Karpas-422 (cell line): ENCODE measurements at places on chromosomes 4 and X. TPM values are rescaled to one million over a fixed set of nuclear protein-coding genes. Genes with fewer than 3 reads are reported as not detected.

DNA sequence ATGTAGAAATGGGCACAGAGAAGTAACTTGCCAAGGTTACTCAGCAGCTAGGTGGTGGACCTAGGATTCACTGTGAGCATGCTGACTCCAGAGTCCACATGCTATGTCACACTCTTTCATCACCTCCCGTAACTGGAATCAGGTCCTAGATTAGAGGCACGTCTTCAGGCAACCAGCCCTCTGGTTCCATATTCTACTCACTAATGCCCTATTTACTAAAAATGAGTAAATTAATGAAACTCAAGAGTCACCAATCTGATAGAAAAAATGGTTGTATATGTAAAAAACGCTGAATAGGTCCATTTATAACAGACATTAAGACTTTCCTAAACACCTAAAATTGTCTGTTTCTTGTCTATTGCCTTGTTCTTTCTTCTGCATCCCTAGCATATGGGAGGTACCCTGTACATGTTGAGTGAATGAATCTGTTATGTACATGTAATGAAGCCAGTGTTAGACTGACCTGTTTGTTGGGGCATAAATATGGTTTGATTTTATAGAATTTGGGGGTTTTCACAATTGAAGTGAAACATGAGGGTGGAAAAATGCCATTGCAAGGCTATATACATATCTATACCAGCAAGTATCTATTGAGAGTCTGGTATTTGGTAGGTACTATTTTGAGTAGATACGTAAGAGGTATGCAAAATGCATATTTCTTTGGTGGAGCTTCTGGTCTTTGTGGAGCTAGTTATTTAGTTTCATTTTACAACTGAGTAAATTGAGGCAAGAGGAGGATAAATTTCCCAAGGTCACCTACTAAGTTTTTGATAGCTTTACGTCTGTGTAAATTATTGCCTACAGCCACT is 7.5 kb upstream of the RUFY3 start:
- DNase-seq: no peak

DNA sequence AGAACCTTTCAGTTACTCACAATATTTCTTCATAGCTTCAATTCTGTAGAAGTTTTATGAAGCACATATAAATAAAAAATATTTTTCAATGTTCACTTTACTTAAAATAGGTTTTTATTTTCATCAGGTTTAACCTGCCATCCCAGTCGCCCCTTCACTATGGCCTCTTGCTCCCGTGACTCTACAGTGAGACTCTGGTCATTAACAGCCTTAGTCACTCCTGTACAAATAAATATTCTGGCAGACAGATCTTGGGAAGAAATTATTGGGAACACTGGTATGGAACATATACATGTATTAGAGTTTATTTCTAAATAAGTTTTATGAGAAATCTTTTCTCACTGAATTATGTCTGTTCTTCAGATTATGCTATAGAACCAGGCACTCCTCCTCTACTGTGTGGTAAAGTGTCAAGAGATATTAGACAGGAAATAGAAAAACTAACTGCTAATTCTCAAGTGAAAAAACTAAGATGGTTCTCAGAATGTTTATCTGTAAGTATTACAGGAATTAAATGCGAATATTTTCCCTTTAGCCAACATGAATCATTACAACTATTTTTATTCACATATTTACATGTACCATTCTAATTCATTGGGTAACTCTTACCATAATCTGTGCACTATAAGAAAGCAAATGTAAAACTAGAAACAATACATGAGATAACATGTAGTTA is 45.6 kb downstream of the SPATA4 start:
- DNase-seq: no peak

GRCh38 chrX:11341274-11342201 is 48.3 kb downstream of the AMELX start:
- no peak for DNase-seq

DNA sequence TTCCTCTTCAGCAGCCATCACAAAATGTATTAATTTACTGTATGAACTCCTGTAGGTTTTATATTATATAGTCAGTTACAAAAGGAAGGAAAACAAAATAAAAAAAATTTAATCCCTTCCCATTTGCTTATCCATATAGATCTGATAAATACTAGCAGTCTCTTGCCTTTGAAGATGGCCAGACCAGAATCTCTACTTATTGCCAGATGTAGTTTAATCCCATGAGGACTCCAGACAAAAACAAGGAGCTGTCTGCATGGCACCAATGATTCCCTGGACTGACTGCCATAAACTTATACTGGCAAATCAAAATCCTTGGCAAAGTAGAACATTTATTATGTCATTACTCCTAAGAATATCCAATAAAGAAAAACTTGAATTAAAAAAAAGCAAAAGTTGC is 223.3 kb upstream of the MAB21L2 start:
- DNase-seq: no peak

GRCh38 chr4:85423431-85423830 is 51.5 kb upstream of the ARHGAP24 start:
- no peak for DNase-seq

GRCh38 chrX:138745196-138745595 is 33.7 kb upstream of the FGF13 start:
- DNase-seq: peak; percentile 86

DNA sequence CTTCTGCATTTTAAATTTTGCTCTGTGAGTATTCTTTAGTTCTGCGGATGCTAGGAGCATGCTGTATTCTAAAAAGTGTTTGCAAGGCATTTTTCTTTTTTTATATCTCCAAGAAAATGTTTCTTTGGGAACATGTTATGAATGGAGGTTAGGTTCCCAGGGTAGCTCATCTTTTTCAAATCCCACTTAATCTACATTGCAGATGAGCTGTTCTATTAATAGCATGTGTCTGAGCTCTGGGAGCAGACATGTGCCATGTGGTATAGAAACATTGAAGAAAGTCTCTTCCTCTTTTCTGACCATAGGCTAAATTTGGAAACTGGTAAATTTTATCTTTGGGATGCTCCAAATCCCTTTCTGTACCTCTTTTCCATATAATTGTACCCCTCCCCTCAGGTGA is 23.2 kb downstream of the DIAPH2 start:
- DNase-seq: no peak

- no peak for DNase-seq
These were observed 5.6 kb downstream of the PAK3 start for GRCh38 chrX:111101580-111101979.

DNA sequence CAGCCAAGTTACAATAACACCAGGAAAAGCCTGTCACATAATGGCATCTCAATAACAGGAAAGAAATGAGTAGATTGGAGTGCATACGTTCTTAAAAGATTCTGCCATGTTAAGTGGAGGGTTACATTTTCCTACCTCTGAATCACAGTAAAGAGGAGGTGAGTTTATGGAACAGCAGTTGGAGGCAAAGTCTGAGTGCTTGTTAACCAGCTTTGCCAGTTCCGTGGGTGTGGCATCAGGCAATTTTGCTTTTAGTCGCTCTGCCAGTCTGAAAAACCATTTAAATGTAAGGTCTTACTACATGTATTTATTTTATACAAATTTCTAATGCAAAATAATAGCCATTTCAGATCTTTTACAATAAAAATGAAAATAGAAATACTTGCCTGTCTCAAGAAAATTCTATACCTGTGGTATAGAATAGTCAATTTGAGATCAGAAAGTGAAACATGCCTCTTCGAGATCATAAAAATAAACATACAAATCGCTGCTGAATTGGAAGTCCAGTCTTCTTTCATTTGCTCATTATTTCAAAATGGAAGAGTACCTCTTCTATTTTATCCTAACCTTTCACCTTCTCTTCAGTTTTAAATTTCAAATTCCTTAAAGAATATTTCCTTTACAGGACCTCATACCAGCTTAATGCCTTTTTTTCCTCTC is 31.4 kb downstream of the GC start:
- DNase-seq: no peak

GRCh38 chr4:38254825-38255224 is 294.6 kb downstream of the PTTG2 start:
- no peak for DNase-seq

CLDN34 gene
- total RNA-seq: not detected in 2 replicates

SLC6A14 gene
- not detected in 2 replicates for total RNA-seq

ADGRG4 gene
- not detected in 2 replicates for total RNA-seq

HDX gene
- 5.4 and 12.2 TPM in 2 replicates for total RNA-seq

ERVMER34-1 gene
- total RNA-seq: not detected in 2 replicates
